ENCODE measurements at places on chromosomes 12 and 14.

GRCh38 chr12:47824198-47824597 is 4.5 kb upstream of the HDAC7 start:
- no peak for DNase-seq

GRCh38 chr12:70842136-70842535 is 78.4 kb downstream of the PTPRR start:
- DNase-seq, result no peak

- no peak for DNase-seq
Measured at GRCh38 chr14:44995770-44996294, 33.8 kb downstream of the TOGARAM1 start.

DNA sequence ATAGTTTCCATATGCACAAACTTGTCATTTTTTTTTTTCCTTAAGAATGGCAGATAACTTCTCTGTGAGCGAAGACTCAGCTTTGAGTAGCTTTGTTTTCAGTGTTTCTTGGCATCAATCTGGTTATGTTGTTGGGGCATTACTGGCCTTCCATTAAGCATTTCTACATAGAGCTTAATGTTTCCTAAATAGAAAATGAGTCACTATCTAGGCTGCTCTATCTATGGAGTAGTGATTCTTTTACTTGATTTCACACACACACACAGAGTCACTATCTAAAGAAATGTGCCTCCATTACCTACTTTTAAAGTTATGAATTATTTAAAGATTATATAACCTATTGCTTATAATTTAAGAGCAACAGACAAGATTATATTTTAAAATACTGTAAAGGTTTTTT is 53.9 kb downstream of the TMEM260 start:
- DNase-seq, result no peak

DNA sequence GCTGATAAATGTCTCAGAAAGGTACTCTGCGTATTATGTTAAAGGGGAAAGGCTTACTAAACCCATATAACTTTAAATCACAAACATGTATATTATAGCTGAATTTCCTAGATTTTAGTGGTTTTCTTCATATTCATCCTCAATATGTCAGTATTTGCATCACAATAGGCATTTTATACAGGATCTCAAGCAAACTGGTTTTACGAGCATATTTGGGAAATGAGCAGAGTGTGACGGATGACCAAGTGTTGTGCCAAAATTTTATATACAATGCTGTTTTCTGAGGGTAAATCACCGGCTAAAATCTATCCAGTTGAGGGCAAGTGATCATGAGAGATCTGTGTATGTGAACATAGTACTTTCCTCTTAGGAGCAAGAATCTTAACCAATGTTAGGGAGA is 8.4 kb downstream of the CPM start:
- no peak for DNase-seq

DNA sequence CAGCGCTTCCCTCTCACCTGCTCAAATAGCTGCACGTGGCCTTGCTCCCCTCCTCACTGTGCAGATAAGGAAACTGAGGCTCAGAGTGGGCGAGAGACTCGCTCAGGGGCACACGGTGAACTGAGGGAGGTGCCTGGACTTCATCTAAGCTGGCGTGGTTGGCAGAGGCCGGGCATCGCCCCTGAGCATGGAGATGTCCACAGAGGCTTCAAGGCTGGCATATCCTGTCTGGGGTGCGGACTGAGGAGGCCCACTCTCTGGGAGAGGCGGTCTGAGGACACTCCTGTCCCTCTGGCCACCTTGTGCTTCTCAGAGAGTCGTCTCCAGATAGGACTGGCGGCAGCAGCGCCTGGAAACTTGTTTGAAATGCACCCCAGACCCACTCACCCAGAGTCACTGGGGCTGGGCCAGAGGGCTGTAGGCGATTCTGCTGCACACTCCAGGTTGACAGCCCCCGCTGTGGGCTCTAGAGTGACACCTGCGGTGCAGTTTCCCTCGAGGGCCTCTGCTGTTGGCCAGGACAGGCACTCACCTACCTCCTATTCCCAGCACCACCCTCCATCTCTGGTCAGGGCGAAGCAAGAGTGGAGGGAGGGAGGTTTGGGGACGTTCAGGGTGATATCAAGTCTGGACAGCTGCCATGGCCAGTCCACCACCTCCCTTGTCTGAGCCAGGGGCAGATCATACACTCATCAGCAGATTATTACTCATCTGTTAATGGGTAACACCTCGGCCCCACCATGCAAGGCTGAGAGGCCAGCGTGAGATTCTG is 11.2 kb upstream of the LBHD2 start:
- DNase-seq, result no peak

- no peak for DNase-seq
Measured at GRCh38 chr14:77343662-77344061, 22.8 kb downstream of the GSTZ1 start.

- no peak for DNase-seq
Measured at GRCh38 chr14:54730156-54730961, 163.4 kb downstream of the SAMD4A start.

DNA sequence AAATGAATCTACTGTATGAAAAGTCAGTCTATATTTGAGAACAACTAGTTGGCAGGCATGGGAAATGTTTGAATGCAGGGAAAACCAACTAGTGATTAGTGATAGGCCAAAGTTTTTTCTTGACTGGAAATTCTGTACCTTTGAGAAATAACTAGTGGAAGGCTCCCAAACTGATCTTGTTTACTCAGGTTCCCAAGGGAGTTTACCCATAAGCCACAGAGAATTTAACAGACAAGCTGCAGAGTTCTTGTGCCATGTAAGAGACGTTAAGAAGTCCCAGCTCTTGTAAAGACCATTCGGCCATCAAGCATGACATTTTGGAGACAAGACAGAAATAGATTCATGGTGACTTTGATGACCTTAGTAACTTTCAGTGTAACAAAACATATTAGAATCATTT is 1882.8 kb upstream of the SEL1L start:
- no peak for DNase-seq

GRCh38 chr12:10354502-10354901 is 35.3 kb downstream of the KLRK1 start:
- no peak for DNase-seq

- no peak for DNase-seq
Measured at GRCh38 chr14:102966681-102967505, 44.4 kb downstream of the AMN start.

- no peak for DNase-seq
Measured at GRCh38 chr12:59401862-59402261, 194.0 kb upstream of the SLC16A7 start.

- DNase-seq, result no peak
Measured at GRCh38 chr12:56629459-56630179, 507 bp downstream of the BAZ2A start.

- DNase-seq, result no peak
Measured at GRCh38 chr14:30798961-30799360, 75.4 kb upstream of the COCH start.

DNA sequence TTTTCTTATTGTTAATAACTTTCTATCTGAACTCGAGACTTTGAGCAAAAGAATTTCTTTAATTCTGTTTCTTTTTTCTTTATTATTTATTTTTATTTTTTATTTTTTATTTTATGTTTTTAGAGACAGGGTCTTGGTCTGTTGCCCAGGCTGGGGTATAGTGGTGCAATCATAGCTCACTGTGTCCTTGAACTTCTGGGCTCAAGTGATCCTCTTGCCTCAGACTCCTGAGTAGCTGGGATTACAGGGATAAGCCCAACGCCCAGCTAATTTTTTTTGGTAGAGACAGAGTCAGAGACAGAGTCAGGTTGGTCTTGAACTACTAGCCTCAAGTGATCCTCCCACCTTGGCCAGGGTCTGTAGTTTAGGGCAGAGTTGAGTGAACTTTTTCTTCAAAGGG is 18.5 kb downstream of the METAP2 start:
- DNase-seq, result no peak

DNA sequence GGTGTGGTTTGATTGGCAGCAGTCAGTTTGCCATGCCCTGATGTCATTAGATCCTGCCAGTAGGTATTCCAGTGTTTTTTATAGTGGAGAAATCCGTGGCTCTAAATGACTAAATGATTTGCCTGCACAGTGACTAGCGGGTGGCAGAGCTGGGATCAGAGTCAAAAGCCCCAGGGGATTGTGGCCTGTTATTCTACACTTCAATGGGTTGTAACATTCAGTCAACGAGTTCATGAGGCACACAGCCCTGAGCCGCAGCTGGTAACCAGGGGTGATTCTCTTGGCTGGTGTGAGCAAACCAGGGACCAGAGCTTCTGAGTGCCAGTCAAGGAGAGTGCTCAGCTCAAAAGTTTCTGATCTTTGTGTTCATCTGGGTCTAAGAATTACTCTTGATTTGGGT is 1.8 kb downstream of the MYH6 start:
- no peak for DNase-seq

GRCh38 chr12:45050751-45051571 is at the start of gene DBX2:
Gene DBX2, minus strand, starts transcription at chr12:45051099. Its CDS starts 172 bp downstream, at chr12:45050927.
- no peak for DNase-seq
